Activated CD4-positive, alpha-beta T cell treated with anti-CD3 and anti-CD28 coated beads, Interleukin-2, amount 50 U/mL, for 1 hour (primary cell): ENCODE measurements at places on chromosomes 11 and 22.
A peak's percentile ranks its signal among the peaks of the same experiment; 100 is the strongest.

- no peak for DNase-seq
Observed at GRCh38 chr22:38016182-38017151, 32.1 kb upstream of the SOX10 start.

GRCh38 chr22:39303358-39303757, 16.1 kb downstream of the RPL3 start:
- DNase-seq = no peak

DNA sequence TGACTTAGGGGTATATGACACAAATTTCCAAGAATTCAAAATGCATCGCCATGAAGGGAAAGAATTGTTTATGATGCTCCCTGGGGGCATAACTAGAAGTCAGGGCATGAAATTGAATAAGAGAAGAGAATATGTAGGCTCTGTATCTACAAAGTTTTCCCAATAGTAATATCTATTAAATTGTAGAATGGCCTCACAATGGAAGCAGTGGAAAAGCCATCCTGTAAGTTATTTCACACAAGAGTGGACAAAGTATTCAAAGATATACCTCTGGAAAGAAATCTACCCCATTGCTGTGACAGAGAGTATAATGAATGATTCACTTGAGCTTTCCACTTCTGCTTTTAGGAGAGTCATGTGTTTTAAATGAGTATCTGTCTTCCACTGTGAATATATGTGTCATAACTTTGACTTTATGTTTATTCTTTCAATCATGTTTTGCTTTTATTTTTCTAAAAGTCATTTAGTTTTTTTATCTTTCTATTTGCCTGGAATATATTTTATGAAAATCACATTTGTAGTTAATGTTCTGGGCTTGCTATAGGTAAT, 65.7 kb upstream of the DDI1 start:
- DNase-seq = no peak

DNA sequence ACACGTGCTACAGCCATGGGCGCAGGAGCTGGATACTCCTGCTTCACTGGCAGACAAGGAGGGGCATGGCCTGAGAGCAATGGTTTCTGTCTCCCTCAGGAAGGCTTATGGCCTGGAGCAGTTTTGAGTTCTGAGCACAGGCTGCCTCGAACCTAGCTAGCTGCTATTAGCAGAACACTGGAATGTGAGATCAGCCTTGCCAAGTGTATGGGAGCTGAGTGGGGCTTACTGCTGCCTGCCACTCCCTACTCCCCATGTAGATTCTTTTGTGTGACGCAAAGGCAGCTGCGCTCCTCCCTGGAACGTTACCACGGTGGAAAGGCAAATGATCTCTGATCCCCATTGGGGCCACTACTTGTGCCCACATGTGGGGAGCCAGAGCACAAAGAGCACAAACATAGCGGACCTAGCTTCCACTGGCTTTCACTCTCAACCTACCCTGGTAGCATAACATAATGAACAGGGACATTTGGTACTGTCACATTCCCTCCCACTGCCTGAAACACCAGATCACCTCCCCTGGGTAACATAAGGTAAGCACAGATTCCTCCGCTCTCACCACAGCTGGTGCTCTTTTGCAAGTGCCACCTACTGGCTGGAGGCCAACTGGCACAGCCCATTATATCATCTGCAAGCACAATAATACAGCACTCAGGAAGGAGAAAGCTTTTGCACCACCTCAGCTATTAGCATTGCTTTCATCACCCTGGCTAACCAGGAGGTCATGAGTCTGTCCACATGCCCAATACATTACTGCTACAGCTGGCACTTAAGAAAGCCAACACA, 84.6 kb upstream of the GUCY1A2 start:
- no peak for DNase-seq

- no peak for DNase-seq
Observed at GRCh38 chr11:99015634-99016454, 4.9 kb upstream of the CNTN5 start.

- no peak for DNase-seq
Observed at GRCh38 chr11:72534371-72535193, 100.3 kb upstream of the CLPB start.

DNA sequence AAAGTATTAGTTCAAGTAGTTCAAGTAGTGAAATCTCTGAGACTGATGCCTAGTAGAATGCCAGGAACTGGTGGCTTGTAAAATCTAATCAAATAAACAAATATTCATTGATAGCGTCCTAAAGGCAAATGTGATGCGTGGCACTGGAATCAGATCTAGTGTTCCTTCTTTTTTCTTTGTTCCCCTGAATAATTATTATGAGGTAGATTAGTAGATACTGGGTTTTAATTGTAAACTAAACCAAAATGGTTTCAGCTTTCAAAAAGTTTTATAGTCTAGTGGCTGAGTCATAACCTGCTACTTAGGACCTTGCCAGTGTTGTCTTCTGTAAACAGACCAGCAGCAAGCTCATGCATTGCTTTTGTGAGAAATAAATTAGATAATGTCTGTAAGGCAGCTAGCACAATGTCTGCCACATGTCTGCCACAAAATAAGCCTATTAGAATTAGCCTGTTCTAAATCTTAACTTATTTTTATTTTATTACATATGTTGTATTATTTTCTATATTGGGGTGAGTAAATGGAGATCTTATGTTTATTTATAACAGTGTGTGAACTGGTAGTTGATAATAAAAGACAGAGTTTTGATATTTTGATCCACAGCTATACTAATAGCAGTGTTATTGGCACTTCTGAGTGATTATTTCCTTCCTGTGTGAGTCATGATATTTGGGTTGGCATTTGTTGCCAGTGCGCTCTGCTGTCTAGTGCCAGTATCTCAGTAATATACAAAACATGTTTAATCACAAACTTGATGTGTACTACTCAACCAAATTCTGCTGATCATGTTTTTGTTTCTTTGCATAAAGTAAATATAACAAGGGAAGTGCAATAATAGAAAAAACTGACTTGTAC, 135.7 kb downstream of the TMEM135 start:
- DNase-seq = no peak

DNA sequence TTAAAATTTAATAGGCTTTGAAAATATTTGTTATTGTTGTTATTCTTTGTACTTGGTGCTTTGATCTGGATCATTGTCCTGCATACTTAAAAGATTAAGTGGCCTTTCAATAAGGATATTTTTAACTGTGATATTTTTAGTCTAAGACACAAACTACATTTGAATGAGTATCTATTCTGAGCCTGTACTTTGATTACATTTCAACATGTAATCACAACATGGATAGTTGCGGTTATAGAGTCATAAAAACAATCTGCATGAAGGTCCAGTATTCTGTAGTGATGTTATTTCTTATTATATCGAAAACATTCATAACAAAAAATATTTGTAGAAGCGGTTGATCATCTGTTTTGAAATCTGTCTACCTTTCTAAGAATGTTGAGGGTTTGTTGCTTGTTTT, 58.6 kb downstream of the HIPK3 start:
- DNase-seq = no peak

DNA sequence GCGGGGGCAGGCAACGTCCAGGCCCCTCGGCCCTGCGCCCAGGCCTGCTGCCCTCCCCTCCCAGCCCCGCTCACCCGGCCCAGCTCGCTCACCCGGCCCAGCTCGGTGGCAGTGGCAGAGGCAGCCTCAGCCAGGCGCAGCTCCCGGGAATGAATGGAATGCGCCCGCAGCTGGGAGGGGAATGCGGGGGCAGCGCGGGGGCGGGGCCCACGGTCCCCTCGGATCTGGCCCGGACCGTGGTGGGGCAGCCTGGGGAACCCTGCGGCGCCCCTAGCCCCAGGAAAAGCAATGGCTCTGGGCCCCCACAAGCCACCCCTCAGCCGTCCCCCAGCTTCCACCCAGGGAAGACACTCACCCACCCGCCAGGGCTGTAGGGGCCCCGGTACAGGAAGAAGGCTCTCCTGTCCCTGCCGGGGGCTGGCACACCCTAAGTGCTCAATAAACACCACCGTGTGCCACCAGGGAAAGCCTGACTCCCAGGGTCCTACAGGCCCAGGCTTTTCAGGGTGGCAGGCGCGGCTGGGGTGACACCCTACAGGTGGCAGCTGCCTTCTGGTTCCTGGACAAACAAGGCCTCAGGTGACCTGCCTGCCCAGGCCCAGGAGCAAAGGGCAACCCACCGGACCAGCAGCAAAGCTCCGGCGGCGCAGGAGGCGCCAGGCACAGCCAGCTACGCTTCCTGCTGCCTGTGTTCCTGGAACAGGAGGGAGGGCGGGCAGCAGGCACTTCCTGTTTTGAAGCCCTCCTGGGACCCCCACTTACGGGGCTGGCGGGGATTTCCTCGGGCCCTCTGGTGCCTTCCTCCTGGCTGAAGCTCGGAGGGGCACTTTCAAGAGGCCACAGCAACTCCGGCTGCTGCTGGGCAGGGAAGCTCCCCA, 13.8 kb downstream of the PLXNB2 start:
- DNase-seq = no peak

DNA sequence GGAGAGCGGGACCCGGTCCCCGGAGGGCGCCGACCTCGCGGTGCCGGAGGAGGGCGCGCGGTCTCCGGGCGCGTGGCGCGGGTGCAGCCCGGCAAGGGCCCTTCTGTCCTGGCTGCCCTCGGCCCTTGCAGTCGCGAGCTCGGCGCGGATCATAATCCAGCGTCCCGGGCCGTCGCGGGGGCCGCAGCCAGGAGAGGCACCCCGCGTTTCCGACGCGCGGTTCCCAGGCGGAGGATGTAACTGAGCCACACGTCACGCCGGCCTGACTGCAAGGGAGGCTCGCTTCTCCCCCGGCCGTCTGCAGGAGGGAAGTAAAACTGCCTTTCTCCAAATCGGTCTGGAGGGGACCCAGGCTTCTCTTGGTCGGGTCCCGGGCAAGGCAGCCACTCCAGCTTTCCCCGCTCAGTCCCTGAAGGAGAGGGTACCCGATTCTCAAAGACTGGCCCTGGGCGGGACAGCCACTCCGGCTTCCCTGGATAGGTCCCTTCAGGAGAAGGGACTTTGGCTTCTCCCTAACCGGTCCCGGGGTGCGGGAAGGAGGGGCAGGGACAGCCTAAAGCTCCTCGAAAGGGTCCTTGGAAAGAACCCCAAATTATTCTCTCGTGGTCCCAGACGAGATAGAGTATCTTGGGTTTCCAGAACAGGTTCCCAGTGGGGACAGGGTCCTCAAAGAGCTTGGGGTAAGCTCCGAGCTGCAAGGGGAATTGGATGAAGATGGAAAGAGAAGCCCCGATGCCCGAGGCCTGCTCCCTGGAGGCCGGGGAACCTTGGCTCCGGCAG, 836 bp downstream of the SPON1 start:
- peak; percentile 41 for DNase-seq

GRCh38 chr11:103903621-103904323, 132.7 kb upstream of the DDI1 start:
- no peak for DNase-seq

- no peak for DNase-seq
Observed at GRCh38 chr11:26755762-26756161, 33.9 kb upstream of the SLC5A12 start.

GRCh38 chr11:114762408-114762807, 84.1 kb downstream of the NXPE2 start:
- peak; percentile 2 for DNase-seq

GRCh38 chr11:6979365-6979764, 40.8 kb downstream of the ZNF214 start:
- no peak for DNase-seq

DNA sequence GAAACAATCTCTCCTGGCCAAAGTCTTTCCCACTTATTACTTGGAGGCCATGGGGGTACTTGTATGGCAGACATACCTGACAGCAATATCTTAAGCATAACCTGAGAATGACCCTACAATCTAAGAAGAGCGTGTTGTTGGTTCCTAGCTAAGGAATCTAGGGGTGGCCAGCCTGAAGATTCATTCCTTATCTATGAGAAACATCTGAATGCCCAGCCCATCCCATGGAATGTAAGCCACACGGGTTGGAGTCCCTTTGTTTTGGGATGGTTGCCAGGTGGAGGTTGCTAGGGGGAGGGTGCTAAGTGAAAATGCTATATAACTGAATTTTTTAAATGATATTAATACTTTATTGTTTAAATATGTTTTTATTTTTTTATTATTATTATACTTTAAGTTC, 725.0 kb downstream of the ETS1 start:
- no peak for DNase-seq

- DNase-seq = no peak
Observed at GRCh38 chr22:49619301-49619700, 208.4 kb downstream of the BRD1 start.

- DNase-seq = no peak
Observed at GRCh38 chr11:33320814-33321330, 63.7 kb downstream of the HIPK3 start.

GRCh38 chr11:65500387-65501185, 1.7 kb downstream of the MALAT1 start:
- peak; percentile 48 for DNase-seq

DNA sequence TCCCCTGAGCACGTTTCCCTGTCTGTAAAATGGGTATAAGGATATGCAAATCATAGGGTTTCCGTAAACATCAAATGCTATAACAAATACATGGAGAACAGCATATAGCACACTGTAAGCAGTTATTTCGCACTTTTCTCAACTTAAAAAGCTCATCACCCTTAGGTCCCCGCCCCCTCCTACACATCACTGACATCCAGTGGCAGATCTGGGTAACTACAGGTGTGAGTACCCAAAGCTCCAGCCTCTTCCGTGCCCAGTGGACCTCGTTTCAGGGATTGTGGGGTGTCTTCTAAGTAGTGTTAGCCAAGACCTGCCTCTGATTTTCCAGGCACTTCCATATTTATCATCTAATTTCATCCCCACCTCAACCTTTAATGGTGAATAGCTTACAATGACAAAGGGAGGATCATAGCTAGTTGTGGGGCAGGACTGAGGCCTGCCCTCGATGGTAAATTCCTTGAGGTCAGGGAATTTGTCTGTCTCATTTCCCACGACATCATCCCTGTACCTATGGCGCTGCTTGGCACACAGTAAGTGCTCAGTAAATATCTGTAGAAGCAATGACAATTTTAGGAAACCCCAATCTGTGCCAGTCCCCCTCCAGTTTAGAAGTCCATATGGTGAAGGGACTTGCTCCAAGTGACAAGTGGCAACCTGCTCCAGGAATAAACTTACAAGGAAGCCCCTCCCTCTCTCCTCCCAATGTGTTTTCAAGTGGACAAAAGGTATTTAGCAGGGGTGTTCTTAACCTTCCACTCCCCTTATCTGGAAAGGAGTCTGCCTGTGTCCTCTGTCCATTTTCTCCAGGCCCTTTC, 340.5 kb downstream of the TENM4 start:
- peak; percentile 2 for DNase-seq

DNA sequence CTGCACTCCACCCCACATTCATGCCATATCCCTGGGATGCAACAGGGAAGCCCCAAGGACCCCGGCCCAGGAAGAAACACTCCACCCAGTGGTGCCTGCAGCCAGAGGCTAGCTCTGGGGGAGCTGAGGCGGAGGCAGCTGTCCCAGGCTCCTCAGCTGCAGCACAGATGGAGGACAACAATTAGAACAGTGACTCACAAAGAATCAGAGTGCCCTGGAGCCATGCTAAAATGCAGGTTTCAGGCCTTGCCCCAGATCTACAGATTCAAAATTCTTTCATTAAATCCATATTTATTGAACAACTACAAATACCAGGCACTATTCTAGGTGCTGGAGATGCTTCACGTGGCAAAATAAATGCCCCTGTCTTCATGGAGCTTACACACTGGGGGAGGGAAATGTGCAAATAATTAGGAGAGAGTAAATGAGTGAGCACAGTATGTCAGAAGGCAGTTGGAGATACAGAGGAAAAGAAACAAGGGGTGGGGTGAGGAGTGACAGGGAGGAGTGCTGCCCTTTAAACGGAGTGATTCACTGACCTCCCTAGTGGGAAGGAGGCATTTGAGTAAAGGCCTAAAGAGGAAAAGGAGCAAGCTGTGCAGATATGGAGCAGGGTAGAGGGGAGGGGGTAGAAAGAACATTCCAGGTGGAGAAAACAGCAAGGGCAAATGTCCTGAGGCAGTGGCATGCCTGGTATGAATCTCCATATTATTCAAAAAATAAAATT, 73.3 kb upstream of the CSNK2A3 start:
- no peak for DNase-seq

- no peak for DNase-seq
Observed at GRCh38 chr22:22194931-22195264, 49.7 kb upstream of the VPREB1 start.
